Stimulated activated effector memory CD8-positive, alpha-beta T cell treated with anti-CD3 and anti-CD28 coated beads, Interleukin-12 subunit alpha, Interleukin-12 subunit beta, amount 100 ng/mL, for 72 hours (primary cell): ENCODE measurements at places on chromosomes 3 and 15.

DNA sequence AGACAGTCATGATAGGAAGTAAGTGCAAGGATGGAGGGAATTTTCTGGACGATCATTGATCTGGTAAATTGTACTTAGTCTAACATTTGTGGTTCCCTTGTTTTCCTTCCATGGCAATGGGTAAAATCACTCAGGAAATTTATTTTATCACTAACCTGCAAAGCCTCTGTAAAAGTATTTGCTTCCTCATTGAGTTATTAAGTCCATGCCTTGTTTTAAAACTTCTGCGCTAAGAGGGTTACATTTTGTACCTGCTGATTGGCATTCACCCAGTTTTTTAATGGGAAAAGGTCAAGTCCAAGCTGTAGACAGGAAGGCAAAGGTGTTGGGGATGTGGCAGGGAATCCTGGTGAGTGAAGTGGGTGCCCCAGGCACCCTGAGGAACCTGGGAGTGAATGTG lies 146.2 kb upstream of the NR2F2 start:
- DNase-seq = no peak

DNA sequence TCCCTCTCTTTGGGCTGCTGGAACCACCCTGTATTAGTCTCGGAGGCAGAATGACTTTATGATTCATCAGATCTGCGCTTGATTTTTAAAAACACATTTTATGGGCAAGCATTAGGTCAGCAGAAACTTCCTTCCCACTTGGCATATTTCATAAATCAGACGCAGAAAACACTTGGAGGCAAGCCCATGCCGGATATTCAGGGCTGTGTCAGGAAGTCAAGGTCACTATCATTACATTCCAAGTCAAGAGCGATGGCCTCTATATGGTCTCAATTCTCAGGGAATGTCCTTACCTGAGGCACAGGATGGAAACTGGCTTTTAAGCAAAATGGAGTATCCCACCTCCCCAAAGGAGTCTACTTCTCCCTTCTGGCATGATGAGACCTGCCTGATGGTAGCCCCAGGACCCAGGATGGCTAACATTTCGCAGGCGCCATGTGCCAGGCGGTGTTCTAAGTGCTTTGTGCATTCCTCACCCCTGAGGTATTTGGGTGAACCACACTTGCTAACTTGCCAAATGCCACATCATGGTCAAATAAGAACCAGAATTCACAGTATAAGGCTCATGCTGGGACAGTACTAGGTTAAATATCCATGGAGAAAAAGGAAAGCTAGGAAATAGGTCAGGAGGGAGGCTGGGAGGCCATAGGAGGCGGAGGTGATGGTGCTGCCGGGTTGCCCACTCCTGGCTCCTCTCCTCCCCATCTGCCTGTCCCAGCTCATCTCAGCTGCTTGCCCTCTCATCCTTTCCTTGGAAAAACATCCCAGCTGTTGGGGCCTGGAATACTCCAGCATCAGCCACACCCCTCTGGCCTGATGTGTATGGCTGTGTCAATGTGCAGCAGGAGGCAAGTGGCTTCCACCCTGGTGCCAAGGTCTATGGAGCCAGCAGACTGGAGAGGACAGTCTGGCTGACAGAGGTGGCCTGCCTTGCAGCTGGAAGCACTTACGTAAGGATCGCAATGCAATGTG lies 18.8 kb downstream of the BCL2L10 start:
- no peak for DNase-seq

DNA sequence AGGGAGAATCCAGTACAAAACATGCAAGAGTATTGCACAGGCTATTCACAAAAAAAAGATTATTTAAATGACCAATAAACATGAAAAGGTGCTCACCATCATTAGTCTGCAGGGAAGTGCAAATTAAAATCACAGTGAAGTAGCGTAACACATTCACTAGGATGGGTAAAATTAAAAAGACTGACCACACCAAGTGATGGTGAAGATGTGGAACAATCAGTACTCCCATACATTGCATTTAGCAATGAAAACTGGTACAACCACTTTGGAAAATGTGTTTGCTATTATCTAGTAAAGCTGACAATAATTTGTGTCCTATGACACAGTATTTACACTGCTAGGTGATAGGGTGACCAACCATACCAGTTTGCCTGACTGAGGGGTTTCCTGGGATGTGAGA lies 26.4 kb downstream of the MESP1 start:
- no peak for DNase-seq

DNA sequence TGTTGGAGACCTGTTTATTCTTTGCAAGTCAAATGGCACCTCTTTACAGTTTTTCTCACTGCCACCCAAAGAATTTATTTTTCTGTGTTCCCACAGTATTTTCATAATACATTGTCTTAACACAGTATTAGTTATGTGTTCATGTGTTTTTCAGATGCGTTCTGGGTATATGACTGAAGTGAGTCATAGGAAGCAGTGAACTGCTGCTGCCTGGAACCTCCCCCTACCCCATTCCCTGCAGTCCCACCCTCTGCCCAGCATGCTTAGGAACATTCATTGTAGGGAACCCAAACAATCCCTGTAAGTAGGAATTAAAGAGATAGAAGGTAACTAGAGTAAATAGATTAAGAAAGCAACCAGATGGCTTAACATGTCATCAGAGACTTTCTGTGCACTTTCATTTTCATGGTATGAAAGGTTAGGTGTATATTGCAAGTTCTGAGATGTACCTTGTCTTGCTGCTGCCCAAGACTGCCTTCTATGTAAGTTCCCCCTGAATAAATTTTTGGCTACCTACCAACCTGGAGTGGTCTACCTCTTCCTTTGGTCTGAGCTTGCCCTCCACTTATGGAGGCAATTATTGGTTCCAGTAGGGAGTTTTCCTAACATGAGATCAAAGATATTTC lies 21.9 kb upstream of the SQOR start:
- DNase-seq = no peak

DNA sequence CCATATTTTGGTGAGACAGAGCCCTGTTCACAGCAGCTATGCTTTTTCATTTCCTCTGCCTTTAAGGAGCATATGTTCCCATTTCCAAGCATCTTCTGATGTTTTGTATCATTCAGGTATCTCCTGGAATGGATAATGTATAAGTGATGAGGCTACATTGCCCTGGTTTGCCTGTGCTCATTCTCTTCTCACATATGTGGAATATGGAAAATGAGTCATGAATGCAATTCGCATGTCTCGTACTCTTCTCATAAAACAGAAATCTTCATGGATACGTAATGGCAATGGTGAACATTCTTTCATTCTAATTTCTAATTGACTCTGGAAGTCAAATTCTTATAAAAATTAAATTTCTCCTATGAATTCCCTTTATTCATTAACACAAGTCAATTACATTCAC lies 143.1 kb downstream of the CDIN1 start:
- DNase-seq = no peak

- DNase-seq = no peak
Measured at GRCh38 chr15:27686369-27686768, 412.7 kb downstream of the OCA2 start.

GRCh38 chr3:137768361-137769321 lies 4.5 kb downstream of the SOX14 start:
- no peak for DNase-seq

DNA sequence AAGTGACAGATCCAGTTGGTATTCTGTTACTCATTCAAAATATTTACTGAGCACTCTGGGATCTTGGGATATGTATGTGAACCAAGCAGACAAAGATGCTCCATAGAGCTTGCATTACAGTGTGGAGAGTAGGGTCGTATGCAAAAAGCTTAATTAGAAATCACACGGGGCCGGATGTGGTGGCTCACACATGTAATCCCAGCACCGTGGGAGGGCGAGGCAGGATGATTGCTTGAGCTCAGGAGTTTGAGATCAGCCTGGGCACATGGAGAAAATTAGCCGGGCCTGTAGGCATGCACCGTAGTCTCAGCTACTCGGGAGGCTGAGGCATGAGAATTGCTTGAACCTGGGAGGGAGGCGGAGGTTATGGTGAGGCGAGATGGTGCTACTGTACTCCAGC lies 68.7 kb upstream of the MB21D2 start:
- no peak for DNase-seq

- DNase-seq = no peak
Measured at GRCh38 chr3:188241883-188242282, 87.9 kb downstream of the LPP start.

DNA sequence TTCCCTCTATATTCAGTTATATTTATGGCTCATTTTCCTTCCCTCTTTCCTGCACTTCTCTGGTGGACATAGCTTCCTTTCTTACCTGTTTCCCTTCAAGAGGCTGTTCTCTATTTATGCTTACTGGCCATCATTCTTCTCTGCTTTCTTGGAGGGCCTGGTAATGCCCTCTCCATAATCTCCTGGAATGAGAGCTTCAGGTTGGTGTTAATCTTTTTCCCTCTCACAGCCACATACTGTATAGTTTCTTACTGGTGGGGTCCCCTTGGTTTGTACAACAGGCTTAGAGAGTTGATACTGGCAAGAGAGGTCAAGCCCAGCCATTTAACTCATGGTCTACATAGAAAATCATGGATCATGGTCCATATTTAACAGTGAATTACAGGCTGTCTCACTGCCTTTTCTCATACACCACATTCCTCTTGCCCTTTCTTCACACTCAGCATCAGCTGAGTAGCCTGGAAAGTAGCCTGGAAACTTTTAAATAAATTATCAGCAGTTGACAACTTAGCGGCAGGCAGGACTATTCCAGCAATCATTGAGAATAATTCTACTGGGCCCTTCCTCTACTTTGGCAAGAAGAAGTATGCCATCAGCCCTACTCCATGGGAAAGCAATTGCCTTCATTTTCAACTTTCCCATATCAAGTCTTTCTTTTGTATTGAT lies 38.0 kb upstream of the DPH6 start:
- DNase-seq = no peak

- DNase-seq = no peak
Measured at GRCh38 chr3:25355998-25356397, 72.1 kb upstream of the RARB start.

GRCh38 chr15:79676621-79677020 lies 220.2 kb downstream of the MTHFS start:
- no peak for DNase-seq

DNA sequence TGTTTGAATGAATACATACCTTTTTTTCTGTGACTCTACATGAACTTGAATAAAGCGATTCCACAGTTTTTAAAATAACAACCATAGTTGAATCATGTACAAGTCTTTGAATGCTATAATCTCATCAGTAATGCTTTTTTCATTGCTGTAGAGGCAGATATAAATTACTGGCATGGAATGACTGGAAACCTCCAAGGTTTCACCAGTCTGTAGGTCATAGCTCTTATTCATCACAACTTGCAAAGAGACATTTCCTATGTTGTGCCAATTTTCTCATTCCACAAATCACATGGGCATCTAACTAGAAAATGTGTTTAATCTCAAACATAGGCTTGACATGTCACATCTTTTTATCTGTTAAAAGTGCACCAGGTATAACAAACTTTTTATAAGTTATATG lies 407.1 kb upstream of the KCNMB2 start:
- DNase-seq = no peak

DNA sequence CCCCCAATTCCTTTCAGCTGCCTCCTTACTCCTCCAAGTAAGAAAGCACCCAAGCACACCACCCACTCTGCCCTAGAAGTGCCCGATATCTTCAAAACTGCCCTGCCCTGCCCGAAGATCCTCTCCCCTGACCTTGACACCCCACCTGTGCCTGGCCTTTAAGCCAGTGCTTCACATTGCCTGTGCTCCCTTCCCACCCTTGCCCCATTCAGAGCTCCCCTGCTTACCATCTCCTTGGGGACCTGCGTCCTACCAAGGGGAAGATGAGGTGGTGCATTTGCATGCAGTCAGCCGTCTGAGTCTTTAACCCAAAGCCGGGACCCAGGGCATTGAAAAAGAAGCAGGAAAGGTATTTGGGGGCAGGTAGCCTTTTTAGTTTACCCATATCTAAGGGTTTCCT lies 73.5 kb upstream of the SLCO3A1 start:
- DNase-seq = no peak

DNA sequence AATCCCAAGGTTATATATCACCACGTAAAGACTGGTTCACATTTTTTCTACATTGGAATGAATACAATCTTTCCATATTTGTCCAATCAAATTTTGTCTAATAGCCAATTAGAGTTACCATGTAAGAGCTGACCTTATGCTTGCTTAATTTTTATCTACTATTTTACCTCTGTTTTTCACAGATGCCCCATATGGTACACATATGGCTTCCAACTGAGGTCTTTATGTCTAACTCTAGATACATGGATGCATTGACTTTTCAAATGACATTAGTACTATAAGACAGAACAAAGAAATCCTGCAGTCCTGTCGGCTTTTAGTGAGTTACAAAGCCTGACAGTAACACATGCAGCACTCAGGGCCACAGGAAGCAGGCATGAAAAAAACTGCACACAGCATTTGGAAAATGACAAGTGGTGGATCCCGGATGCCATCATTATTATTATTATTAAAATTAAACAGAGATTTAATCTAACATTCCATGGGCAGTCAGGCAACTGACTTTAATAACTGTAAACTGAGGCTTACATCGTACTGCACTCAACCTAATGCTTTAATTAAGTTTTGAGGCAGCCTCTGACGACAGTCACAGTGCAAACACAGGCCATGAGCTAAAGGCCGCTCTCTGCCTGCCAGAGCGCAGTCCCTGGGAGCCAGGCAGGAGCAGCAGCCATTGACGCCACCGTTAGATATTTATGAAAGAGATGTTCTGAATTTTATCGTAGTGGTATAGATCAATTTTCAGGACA lies 113.9 kb upstream of the TMCO5A start:
- no peak for DNase-seq

- DNase-seq = no peak
Measured at GRCh38 chr3:24639481-24640329, 145.1 kb upstream of the THRB start.

DNA sequence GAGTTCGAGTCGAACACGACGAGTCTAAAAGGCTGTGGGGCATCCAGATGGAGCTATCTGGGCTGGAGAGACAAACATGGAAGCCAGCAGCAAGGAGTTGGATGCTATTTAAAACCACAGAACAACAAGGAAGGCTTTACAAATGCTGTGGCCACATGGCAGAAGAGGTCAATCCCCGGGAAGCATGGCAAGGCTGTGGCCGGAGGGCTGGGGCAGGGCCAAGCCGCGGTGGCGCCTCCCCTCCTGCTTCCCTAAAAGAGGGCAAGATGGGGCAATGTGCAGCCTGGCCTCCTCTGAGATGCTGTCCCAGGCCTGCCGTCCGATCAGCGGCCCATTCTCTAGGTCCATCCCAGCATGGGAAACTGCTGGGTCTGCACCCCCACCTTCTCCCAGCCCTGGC lies 139.1 kb downstream of the SRGAP3 start:
- DNase-seq = no peak
